ENCODE measurements at places on chromosomes 4 and X.

GRCh38 chr4:144171697-144172096, 31.2 kb upstream of the GYPA start:
- DNase-seq = no peak

DNA sequence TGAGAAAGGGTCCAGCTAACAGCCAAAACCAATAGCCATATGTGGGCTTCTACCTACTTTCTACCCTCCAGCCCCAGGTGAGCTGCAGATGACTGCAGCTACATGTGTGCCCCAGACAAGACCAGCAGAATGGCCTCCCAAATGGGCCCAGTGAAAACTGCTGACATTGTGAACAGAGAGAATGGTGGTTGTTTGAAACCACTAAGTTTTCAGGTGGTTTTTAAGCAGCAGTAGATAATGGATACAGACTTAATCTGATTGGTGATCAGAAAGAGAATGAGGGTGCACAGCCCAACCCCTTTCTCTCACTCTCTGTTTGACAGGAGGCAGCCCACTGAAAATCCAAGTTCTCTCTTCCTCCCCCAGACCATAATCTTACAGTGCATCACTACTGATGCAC, 42.5 kb upstream of the BBS12 start:
- DNase-seq = peak; percentile 21

- no peak for DNase-seq
These were observed 41.7 kb downstream of the ATP11C start for GRCh38 chrX:139890991-139891700.

DNA sequence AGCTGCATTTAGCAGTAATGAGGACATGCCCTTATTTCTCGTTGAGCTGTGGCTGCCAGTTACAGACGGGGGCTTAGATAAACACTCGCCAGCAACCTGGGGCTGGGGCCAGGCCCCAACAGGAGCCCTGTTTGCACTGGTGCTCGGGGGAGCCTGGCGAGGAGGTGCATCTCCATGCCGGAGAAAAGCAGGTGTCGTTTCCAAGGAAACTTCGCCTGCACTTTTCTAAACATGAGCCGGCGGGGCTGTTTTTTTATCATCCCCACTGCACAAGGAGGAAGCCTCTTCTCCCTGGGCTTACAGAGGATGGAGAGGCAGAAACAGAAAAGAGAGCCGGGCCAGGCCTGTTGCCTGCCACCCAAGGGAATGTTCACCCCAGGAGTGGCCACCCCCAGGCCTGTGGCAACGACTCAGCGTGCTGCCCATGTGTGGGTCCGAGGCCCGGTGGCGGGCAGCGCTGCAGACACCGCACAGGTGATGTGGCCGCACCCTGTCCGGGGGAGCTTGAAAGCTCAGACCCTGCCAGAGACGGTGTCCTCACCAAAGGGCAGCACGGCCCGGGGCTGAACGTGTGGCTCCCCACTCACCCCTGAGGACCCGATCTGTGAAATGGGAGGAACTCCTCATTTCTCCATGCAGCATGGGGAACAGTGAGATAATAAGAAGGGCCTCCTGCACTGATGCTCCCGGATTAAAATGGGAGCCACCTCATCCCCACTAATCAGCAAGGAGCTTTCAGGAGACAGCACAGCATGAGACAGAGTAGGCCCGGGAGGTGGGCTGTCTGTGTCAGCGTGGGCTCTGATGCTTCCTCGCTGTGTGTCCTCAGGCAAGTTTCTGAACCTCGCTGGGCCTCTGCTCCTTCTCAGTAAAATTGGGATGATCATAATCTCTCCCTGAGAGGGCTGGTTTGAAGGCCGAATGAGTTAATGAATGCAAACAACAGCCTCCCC, 33.8 kb upstream of the ADRA2C start:
- DNase-seq = no peak

GRCh38 chr4:8700531-8700930, 108.0 kb downstream of the CPZ start:
- no peak for DNase-seq

DNA sequence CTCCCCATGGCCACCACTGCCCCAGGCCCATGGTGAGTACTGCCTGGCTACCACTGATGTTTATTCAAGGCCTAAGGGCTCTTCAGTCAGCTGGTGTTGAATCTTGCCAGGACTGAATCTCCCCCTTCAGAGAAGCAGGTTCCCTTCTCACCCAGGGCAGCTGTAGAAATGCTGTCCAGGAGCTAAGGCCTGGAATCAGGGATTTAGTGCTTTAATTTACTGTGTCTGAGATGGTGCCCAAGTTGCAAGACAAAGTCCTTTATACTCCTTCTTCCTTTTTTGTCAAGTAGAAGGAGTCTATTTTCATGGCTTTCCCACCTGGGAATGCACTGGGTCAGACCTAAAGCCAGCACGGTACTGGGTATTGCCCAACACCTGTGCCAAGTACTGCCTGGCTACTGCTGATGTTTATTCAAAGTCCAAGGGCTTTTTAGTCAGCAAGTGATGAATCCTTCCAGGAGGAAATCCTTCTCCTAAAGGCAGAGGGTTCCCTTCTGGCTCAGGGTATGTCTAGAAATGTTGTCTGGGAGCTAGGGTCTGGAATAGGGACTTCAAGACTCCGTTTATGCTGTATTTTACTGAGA, 117.6 kb upstream of the ATOH1 start:
- no peak for DNase-seq

GRCh38 chrX:41823402-41823801, 99.4 kb downstream of the GPR82 start:
- no peak for DNase-seq

DNA sequence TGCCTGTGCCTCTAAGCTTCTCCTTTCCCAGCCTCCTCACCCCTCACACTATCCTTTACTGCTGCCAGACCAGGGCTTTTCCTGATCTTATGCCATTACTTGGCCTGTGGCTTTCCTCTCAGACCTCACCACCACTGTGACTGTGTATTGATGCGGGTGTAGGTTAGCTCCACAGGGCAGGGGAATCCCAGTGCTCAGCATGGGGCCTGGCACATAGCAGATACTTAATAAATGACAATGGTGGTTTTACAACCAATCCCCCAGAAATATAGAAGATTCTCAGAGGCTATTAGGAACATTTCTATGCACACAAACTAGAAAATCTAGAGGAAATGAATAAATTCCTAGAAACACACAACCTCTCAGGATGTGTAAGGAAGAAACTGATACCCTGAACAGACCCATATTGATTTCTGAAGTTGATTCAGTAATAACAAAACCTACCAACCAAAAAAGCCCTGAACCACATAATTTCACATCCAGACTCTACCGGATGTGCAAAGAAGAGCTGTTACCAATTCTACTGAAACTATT, 129.6 kb upstream of the QRFPR start:
- no peak for DNase-seq

GRCh38 chrX:36856849-36857248, 151.3 kb upstream of the FAM47C start:
- DNase-seq = no peak

DNA sequence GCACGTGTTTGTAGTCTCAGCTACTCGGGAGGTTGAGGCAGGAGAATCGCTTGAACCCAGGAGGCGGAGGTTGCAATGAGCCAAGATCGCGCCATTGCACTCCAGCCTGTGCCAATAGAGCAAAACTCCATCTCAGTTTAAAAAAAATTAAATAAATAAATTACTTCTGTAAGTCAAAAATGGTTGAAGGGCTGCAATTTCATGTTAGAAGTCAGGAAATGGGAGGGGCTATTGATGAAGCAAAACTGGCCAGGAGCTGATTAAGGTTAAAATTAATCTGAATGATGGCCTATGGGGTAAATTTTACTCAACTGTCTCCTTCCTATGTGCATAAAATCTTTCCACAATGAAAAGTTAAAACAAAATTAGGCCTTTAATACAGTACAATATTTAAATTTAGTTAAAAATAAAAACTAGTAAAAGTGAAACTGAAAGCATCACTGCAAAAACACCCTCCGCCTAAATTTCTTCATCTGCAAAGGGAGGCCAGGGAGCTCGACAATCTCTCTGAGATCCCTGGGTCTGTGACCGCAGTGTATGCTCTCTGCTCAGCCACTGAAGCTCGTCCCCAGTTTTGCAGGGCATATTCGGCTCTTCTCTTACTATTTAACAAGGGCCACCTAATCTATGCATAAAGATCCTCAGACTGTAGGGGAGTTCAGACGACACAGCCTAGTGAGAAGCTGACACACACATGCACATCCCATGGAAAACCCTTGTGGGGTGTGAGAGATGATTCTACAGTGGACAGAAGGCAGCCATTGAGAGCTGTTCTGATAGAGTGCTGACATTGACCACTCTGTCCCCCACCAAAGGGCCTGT, 57.2 kb downstream of the IRF2 start:
- peak; percentile 60 for DNase-seq

GRCh38 chr4:68734095-68734494, 63.6 kb upstream of the UGT2B15 start:
- no peak for DNase-seq

- no peak for DNase-seq
These were observed 377.9 kb downstream of the RAPGEF2 start for GRCh38 chr4:159480826-159481225.

- DNase-seq = no peak
These were observed 554.4 kb downstream of the ARAP2 start for GRCh38 chr4:35689870-35690269.

- DNase-seq = peak; percentile 56
These were observed 532 bp downstream of the ZNF827 start for GRCh38 chr4:145937971-145938611.

GRCh38 chr4:673349-674091, 556 bp downstream of the ATP5ME start:
- no peak for DNase-seq

Data from GM13976 (cell line).